ENCODE measurements at places on chromosomes 5 and 9.

DNA sequence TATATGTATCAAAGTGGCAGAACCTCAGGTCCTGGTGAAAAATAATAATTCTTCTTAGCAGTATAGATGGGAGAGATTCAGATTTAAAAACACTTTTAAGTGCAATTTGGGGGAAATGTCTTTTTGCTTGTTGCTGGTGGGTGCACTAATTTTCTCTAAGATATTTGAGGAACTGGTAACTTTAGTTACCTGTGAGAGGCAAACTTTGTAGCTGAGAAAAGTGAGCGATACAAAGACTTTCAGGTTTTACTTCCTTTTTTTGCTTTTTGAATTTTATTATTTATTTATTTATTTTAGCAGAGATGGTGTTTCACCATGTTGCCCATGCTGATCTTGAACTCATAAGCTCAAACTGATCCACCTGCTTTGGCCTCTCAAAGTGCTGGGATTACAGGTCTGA, 303.1 kb upstream of the PTGER4 start:
- no peak for DNase-seq

DNA sequence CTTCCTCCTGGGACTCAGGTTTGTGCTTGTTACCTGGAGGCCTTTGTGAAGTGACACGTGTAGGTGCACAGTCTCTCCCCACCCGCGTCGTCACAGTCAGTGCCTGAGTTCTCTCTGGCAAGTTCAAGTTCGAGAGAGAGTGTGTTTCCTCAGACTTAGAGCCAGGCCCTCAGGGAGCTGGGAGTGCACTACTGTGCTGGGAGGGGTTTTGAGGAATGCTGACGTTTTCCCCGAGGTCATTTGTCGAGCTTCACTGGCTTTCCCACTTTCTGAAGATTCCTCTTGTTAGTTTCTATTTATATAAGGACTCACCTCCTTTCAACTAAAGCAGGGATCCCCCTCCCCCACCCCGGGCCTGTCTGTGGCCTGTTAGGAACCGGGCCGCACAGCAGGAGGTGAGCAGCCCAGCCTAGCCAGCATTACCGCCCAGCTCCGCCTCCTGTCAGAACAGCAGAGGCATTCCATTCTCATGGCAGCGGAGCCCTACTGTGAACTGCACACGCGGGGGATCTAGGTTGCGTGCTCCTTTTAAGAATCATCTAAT, 209.2 kb downstream of the DIRAS2 start:
- no peak for DNase-seq

GRCh38 chr5:154274828-154275185, 84.3 kb downstream of the GALNT10 start:
- DNase-seq = no peak

- no peak for DNase-seq
These were observed 14.0 kb upstream of the HRCT1 start for GRCh38 chr9:35892051-35892450.

GRCh38 chr9:130319300-130319699, 53.7 kb downstream of the HMCN2 start:
- DNase-seq = no peak

GRCh38 chr9:26169708-26170107, 491.5 kb upstream of the TUSC1 start:
- DNase-seq = no peak

GRCh38 chr5:134547999-134548658, 22.7 kb downstream of the JADE2 start:
- DNase-seq = no peak

GRCh38 chr9:94108584-94108983, 24.3 kb downstream of the PTPDC1 start:
- DNase-seq = no peak

- DNase-seq = no peak
These were observed 72.1 kb downstream of the C7 start for GRCh38 chr5:40981420-40981819.

GRCh38 chr5:154487541-154487940, 9.5 kb upstream of the HAND1 start:
- peak; percentile 82 for DNase-seq

DNA sequence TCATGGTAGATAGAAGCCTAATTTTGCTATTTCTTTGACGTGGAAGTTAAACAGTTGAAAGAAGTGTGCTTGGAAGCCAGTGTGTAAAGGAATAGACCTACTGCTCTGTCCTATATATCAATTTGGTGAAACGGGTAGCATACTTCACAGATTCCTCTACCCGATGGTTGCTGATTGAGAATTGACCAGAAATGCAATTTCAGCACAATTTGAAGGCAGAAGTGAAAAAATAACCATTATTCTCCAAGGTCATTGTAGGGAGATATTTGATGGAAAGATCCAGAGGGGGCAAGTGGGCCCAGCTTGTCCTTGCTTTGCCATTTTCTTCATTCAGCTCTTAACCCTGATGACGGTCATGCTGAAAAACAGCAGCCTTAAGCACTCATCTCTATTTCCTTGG, 15.3 kb downstream of the CDH12 start:
- DNase-seq = no peak

DNA sequence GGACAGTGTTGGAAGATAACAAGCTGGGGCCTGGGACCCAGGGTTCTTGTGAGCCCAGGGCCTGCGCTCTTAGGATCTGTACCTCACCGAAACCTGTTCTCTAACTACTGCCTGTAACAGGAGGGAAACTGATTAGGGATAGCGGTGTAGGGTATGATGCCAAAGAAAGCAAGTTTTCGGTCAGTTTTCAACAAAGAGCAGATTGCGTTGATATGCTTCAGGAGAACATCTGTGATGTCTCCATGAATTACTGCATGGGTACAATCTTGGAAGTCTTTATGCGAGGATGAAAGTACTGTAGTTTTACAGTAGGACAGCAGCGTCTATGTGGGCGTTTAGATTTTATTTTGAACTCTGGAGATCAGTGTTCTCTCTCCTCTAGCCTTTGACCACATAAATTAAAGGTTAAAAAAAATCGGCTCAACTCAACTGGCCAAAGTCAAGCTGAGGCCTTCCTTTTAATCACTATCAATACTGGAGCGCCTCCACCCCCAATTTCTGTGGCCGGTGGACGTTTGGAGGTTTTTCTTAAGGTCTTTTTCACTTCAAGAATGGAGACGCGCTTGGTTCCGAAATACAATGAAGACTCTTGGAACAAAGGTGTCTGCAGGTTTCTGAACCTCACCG, 3.0 kb downstream of the NFIL3 start:
- no peak for DNase-seq

DNA sequence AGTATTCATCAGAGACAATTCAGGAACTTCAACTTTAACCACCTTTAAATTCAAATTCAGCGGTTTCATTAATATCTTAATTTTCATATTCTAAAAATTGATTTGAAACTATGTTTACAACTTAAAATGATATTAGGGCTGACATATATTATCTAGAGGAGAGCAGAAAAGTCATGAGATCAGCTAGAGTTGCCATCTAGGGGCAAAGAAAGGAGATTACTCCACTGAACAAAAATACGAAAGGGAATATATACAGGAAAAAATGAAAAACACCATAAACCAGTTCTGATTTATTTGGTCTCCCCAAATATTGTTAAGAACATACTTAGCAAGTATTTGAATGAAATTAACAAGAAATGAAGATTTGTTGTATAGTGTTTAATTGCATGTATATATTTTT, 946.3 kb downstream of the DTWD2 start:
- no peak for DNase-seq

DNA sequence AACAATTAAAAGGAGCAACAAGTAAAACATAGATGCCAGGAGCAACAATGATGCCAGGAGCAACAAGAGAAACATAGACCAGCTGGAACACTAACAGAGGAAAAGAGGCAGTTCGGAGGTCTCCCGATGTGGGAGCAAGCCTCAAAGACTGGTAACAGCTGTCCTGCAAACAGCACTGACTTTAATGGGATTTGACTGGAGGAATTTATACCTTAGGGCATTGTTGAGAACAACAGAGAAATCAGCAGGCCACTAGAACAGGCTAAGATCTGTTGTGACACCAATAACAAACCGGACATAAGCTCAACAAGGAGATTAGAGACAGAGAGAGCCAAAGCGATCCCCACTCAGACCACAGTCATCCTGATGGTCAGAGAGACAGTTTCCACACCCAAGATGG, 11.8 kb upstream of the SYK start:
- no peak for DNase-seq

- no peak for DNase-seq
These were observed 31.7 kb downstream of the NRG2 start for GRCh38 chr5:140011297-140011802.

- no peak for DNase-seq
These were observed 136.5 kb upstream of the ABCA1 start for GRCh38 chr9:105064248-105065097.

DNA sequence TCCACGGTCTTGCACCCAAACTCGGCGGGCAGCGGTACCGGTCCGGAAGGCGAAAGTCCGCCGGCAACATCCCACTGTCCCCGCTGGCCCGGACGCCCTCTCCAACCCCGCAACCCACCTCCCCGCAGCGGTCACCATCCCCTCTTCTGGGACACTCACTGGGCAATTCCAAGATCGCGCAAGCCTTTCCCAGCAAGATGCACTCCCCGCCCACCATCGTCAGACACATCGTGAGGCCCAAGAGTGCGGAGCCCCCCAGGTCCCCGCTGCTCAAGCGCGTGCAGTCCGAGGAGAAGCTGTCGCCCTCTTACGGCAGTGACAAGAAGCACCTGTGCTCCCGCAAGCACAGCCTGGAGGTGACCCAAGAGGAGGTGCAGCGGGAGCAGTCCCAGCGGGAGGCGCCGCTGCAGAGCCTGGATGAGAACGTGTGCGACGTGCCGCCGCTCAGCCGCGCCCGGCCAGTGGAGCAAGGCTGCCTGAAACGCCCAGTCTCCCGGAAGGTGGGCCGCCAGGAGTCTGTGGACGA, 33.3 kb downstream of the CD180 start:
- no peak for DNase-seq

GRCh38 chr9:23887781-23888180, 61.7 kb upstream of the ELAVL2 start:
- DNase-seq = no peak

GRCh38 chr5:173240091-173241050, 5.4 kb upstream of the NKX2-5 start:
- no peak for DNase-seq

DNA sequence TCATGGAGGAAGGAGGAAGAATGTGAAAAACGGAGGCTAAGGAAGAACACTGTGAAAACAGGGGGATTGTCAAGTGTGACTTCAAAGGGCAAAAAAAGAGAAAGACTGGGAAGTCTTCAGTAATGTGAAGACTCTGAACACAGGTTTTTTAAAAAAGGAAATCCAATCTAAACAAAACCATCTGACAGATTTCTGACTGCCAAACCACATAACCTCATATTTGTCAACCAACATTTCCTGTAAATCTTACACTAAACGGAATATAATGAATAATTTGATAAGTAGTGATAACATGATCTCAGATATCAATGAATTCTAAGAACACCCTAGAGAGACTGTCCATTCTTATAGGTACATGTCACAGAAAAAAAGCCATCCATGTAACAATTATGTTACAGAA, 124.7 kb downstream of the FBN2 start:
- DNase-seq = no peak

- DNase-seq = no peak
These were observed 570 bp downstream of the CREBRF start for GRCh38 chr5:173056783-173057061.

- no peak for DNase-seq
These were observed 67.5 kb upstream of the MAMDC2 start for GRCh38 chr9:69976152-69976551.

GRCh38 chr5:116475338-116475737, 99.3 kb downstream of the SEMA6A start:
- no peak for DNase-seq

GRCh38 chr5:179954434-179954833, 46.7 kb upstream of the TBC1D9B start:
- no peak for DNase-seq

- no peak for DNase-seq
These were observed 469.0 kb upstream of the BRINP1 start for GRCh38 chr9:119838210-119838609.

GRCh38 chr5:133801431-133801830, 167.0 kb downstream of the C5orf15 start:
- DNase-seq = no peak

DNA sequence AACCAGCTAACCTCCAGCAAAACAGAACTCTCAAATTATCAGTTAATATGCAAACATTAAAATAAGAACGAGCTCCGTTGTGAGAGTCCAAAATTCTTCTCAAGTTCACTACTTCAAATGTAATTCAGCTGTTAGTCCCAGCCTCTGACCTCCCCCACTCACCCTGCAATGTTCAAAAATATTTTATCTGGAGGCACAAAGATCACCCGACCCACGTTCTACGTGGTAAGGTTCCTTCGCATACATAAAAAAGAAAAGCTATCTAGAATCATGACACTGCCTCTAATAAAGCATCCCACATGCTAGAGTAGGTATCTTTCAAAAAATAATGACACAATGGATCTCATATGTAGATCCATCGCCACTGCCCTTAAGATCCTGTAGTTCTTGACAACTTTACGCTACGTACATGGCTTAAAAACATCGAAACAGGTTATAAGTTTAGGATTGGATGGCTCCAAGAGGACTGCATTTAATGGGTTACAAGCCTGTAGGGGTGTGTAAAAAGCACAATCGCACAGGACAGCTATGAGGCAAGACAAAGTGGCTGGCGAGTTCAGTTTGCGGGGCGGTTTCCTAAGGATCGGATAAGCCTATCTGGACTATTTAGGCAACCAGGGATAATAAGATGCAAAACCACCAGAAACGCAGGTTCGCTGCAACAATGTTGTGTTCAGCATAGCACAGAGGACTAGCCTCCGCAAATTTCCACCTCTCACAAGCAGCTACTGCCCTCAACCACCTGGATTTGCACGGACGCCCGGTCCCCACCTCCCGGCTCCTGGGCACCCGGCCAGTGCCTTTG, 969 bp downstream of the CLK4 start:
- DNase-seq = peak; percentile 25

GRCh38 chr5:10315824-10316509, 8.3 kb upstream of the CMBL start:
- no peak for DNase-seq

GRCh38 chr5:116510517-116510916, 64.1 kb downstream of the SEMA6A start:
- DNase-seq = no peak

GRCh38 chr9:20406344-20406743, 216.0 kb downstream of the MLLT3 start:
- DNase-seq = no peak

DNA sequence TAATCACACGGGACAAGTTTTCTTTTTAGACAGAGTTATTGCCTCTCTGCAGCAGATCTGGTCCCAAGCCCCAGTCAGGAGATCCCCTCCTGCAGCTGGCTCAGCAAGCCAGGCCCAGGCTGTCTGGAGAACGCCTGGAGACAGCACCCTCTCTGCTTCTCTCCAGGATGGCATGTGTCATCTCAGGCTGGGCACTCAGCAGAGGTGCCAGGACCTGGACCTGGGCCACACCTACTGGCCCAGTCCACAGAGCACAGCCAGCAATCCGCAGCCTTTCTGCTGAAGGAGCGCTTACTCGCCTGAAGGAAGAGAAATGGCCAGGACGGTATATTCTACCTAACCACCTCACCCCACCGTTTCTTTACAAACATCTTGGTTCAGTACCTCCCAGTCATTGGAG, 4.7 kb upstream of the TBC1D9B start:
- no peak for DNase-seq
